CD4-positive, alpha-beta memory T cell (primary cell): ENCODE measurements at places on chromosomes 3 and 15. TPM values are rescaled to one million over a fixed set of nuclear protein-coding genes. Genes with fewer than 3 reads are reported as not detected.

TMEM266 gene
- not detected for total RNA-seq

XIRP1 gene
- not detected for total RNA-seq

PLXNB1 gene
- 5.0 TPM for total RNA-seq

MGLL gene
- total RNA-seq, result 4.8 TPM

NEK11 gene
- total RNA-seq, result 5.3 TPM

CAMKV gene
- total RNA-seq, result not detected

DNAH12 gene
- 0.09 TPM for total RNA-seq

DGKG gene
- total RNA-seq, result 0.75 TPM

SLC28A1 gene
- total RNA-seq, result not detected

CORO2B gene
- total RNA-seq, result not detected

SGO1 gene
- total RNA-seq, result 0.38 TPM

SHC4 gene
- 0.28 TPM for total RNA-seq

OR4F6 gene
- not detected for total RNA-seq

GP9 gene
- not detected for total RNA-seq

FANCD2OS gene
- not detected for total RNA-seq

ATG3 gene
- 49.0 TPM for total RNA-seq

C3orf20 gene
- total RNA-seq, result 0.38 TPM

CDC25A gene
- total RNA-seq, result not detected

GLDN gene
- not detected for total RNA-seq

TMEM158 gene
- not detected for total RNA-seq

SMCO1 gene
- not detected for total RNA-seq

PLSCR4 gene
- not detected for total RNA-seq

ANKRD34C gene
- not detected for total RNA-seq
